LHCN-M2 (cell line): ENCODE measurements at places on chromosomes 4 and X. TPM values are rescaled to one million over a fixed set of nuclear protein-coding genes. Genes with fewer than 3 reads are reported as not detected.

- no peak for DNase-seq
These were observed 218.9 kb downstream of the PPP3CA start for GRCh38 chr4:101128473-101128872.

- no peak for DNase-seq
These were observed 9.7 kb downstream of the SLC39A8 start for GRCh38 chr4:102335616-102336015.

KLB gene
- not detected in 2 replicates for total RNA-seq

REELD1 gene
- not detected in 2 replicates for total RNA-seq

MAGEA3 gene
- total RNA-seq = not detected in 2 replicates

GRCh38 chr4:153788413-153789276 lies at the start of gene SFRP2:
Gene SFRP2 (minus strand): TSS chr4:153789083. CDS start chr4:153788835, 248 bp downstream.
- DNase-seq = no peak

GRCh38 chrX:36986231-36986630 lies 21.9 kb upstream of the FAM47C start:
- DNase-seq = no peak

TAB3 gene
- total RNA-seq = 23.1 and 26.6 TPM in 2 replicates

C1GALT1C1 gene
- 30.6 and 33.2 TPM in 2 replicates for total RNA-seq

DNA sequence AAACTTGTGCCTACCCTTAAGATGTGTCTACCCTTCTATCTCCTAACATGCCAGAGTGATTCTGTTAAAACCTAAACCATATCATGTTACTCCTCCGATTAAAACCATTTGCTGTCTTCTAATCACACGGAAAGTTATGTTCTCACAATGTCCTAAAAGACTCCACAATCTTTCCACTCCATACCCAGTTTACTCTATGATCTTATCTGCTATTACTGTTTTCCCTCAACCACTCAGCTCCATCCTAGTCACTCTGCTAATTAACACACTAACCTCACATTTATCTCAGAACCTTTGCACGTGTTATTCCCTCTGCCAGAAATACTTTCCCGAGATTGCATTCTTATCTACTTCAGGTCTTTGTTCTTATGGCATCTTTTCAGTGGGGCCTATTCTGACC lies 47.6 kb upstream of the UPRT start:
- no peak for DNase-seq

SYP gene
- 1.4 and 2.0 TPM in 2 replicates for total RNA-seq

DNA sequence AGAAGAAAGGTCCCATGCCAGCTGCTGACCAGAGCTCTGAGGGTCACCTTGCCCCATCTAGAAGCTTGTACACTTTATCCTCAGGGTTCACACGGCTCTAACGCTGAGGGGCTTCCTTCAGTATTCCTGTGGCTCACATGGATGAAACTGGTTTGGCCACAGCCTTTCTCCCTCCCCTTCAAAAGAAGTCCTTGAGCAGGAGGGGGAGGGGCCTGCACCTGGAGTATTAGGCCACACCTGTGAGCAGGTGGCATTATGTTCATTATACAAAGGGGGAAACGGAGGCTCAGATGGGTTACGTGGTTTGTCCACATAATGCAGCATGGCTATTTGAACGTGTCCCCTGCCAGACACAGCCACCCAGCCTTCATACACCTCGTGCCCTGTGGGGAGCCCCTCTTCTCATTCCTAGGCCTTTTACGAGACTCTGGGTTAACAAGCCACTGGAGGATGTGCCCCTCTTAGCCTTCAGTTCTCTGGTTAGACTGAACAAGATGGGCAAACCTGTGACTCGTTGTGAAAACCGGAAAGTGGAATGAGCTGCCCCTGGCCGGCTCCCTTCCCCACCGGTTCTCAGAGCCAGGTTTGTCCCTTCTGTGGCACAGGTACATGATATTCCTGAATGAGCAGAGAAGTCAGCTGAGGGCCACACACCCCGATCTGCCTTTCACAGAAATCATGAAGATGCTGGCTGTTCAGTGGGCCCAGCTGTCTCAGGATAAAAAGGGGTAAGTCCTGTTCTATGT lies 27.2 kb upstream of the JAKMIP1 start:
- DNase-seq = no peak

- no peak for DNase-seq
These were observed 375.5 kb downstream of the NAF1 start for GRCh38 chr4:162791226-162791625.

DNA sequence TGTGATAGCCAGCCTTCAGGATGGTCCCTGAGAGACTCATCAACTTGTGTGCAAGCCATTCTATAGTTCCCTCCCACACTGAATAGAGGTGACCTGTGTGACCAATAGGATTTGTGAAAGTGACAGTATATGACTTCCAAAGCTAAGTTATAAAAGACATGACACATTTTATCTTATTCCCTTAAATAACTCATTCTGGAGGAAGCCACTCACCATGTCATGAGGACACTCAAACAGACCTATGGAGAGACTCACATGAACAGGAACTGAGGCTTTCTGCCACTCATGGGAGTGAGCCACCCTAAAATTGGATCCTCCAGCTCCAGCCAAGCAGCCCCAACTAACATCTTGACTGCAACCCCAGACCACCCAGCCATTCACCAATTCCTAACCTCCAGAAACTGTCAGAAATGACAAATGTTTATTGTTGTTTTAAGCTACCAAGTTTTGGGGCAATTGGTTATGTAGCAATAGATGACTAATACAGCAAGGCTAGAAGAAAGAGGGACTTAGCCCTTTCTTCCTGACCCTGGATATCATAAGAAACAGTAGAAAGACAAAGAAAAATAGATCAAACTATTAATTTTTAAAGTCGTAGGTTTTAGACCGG lies 9.0 kb upstream of the CHIC2 start:
- no peak for DNase-seq

MAGEA2 gene
- total RNA-seq = not detected in 2 replicates

- no peak for DNase-seq
These were observed 136.0 kb downstream of the FAM53A start for GRCh38 chr4:1547856-1548826.
